GM13977 (cell line): ENCODE measurements at places on chromosomes 13 and 19.

- DNase-seq: no peak
These were observed 245.4 kb upstream of the SPRY2 start for GRCh38 chr13:80586356-80586755.

DNA sequence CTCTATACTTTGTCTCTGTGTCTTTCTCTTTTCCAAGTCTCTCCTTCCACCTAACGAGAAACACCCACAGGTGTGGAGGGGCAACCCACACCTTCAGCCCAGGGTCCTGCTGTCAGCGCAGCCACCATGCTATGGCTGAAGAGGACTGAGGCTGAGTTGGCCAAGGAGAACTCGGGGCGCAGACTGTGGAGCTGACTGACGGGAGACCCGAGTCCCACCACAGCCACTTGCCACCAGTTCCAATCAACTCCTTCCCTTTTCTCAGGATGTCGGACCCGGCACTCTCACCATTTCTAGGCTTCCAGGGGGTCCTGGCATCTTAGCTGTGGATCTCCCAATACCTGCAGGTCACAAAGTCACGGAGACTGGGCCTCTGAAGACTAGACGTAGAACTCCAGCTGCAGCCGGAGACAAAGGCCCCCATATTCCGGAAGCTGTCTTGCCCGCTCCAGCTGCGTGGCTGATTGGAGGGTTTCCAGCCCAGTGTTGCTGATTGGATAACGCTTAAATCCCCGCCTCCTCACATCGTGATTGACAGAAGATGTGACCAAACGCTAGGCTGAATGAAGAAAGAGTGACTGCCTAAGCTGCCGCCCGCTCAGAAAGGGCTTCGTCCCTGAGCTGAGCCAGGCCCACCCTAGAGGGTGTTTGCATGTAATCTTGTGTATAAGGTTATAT, 63.6 kb downstream of the ZNF429 start:
- no peak for DNase-seq

GRCh38 chr19:15259907-15260306, 27.7 kb upstream of the EPHX3 start:
- DNase-seq: peak; percentile 67

- no peak for DNase-seq
These were observed 116.4 kb downstream of the TM9SF2 start for GRCh38 chr13:99617474-99618255.

GRCh38 chr13:93635616-93636032, 409.0 kb downstream of the GPC6 start:
- DNase-seq: no peak

DNA sequence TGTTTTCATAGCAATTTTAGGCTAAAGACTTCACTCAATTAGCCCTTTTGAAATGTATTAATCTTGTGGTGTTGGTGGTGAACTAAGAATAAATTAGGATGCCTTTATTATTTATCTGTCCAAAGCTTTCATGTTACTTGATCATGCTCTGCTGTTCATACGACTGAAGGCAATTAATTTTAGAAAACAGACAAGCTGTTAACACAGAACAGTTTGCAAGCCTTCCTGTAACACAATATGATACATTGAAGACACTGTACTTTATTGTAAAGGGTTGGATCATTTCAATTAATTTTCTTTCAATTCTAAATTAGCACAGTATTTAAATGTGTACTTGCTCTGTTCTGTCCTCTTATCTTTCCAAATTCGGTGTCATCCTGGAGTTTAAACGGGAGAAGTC, 794.3 kb upstream of the MIR17HG start:
- DNase-seq: no peak

- DNase-seq: no peak
These were observed 523.6 kb downstream of the DCT start for GRCh38 chr13:93955904-93956303.
